ENCODE measurements at places on chromosomes 13 and 19.

DNA sequence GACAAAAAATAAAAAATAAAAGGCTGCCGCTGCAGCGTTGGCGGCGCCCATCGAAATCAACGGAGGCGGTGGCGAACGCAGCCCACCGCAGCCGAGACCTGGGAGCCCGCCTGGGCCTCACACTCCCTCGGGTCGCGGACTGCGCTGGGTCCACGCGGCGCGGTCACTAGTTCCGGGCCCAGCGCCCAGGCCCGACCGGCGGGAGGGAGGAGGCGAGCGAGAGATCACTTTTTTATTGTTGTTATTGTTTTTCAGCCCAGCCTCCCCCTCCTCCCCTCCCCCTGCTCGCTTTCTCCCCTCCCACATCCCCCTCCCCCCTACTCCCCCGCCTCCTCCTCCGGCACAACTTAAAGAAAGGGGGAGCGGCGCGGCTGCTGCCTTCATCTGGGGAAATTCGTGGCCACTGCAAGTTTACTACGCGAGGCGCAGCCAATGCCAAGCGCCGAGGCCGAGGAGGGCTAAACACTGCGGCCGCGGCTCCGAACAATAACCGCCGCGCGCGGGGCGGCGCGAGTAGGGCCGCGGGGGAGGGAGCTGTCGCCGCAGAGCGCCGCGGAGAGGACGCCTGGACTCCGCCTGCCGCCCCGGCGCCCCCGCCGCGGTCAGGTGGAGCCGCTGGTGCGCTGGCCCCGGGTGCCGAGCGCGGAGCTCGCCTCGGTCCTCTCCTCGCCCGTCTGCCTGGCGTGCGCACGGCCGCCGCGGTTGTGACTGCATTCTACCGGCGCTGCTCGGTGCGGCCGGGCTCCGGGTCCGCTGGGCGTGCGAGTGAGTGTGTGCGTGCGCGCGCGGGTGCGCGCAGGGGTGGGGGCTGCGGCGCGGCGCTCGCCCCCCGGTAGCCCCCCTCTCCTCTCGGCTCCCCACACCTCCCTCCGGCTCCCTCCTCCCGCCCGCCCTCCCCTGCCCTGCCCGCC lies 505 bp upstream of the ZIC2 start:
- no peak for DNase-seq

DNA sequence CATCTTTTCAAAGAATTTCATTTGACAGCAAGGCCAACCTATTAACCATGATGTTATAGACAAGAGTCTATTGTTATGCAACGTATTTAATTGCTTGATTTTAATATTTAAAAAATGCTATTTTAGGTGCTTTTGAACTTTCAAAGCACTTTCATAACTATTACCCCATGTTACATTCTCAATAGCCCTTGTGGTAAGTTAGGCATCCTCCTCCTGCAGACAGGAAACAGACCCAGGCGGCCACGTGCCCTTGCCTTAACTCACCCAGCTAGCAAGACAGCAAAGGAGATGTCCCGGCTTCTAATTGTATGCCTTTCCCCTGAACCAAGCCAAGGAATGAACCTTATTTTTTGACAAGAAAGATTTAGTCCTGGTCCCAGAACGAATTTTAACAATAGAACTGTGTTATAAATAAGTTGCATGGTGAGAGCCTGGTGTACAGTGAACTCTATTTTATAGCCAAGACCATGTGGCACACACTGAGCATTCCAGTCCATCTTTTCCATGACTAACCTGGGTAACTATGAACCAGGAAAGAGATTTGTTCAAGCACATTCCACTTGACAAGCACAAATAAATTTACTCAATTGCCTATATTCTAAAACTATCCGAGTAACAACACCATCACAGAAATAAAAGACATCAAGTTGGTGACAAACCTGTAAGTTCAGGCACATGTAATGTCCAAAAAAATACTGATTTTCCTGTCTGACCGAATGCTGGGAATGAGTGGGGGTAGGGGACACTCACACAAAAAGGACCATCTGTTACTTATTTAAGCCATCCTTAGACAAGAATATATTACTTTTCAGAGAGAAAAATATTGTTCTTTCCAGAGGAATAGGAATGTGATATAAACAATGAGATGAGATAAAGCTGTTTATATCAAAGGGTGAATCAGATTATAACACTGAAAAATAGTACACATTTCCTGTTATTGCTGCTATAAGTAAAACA lies 163.0 kb downstream of the EFNB2 start:
- peak; percentile 55 for DNase-seq

GRCh38 chr19:14413693-14414181 lies 5.4 kb downstream of the DDX39A start:
- DNase-seq = no peak

- no peak for DNase-seq
These were observed 37.5 kb upstream of the XPO4 start for GRCh38 chr13:20940083-20940482.

DNA sequence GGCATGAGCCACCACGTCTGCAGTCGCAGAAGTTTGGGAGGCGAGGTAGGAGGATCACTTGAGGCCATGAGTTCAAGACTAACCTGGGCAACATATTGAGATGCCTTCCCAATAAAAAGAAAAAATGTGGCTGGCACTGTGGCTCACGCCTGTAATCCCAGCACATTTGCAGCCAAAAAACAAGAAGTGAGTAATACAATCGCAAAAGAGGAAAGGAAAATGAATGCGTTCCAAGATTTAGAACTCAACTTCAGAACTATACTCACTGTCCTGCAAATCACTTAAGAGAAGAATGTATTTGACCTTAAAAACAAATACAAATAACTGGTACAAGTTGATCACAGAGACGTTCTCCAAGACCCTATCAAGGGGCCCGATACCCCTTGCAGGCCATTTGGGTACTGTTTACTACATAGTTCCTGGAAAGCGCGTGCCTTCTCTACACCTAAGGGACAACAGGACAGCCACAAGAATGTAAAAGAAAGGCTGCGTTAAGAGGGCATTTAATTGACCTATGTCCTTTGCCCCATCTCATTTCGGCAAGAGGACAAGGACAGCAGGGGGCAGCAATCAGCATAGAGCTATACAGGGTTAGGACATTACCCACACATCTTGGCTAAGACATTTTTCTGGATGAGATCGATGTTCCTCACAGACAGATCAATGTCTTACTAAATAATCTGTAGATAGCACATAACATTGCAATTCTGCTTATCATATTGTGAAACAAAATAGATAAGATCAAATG lies 41.3 kb downstream of the FLT3 start:
- DNase-seq = no peak

DNA sequence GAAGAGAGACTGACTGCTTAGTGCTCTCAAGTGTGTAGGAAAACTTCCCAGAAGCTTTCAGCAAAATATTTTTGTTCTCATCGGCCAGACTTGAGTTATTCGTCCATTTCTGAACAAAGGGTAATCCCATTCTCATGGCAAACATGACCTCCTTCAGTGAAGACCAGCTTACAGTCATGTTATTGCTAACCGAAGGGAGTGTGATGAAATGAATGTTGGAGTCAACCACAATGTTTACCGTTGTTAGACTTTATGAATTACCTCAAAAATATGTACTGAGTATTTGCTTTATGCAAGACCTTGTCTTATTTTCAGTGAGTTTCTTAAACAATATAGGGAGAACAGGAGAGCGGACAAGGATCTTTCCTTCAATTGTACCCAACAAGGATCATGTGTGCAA lies 228.6 kb downstream of the LMO7 start:
- DNase-seq = no peak

DNA sequence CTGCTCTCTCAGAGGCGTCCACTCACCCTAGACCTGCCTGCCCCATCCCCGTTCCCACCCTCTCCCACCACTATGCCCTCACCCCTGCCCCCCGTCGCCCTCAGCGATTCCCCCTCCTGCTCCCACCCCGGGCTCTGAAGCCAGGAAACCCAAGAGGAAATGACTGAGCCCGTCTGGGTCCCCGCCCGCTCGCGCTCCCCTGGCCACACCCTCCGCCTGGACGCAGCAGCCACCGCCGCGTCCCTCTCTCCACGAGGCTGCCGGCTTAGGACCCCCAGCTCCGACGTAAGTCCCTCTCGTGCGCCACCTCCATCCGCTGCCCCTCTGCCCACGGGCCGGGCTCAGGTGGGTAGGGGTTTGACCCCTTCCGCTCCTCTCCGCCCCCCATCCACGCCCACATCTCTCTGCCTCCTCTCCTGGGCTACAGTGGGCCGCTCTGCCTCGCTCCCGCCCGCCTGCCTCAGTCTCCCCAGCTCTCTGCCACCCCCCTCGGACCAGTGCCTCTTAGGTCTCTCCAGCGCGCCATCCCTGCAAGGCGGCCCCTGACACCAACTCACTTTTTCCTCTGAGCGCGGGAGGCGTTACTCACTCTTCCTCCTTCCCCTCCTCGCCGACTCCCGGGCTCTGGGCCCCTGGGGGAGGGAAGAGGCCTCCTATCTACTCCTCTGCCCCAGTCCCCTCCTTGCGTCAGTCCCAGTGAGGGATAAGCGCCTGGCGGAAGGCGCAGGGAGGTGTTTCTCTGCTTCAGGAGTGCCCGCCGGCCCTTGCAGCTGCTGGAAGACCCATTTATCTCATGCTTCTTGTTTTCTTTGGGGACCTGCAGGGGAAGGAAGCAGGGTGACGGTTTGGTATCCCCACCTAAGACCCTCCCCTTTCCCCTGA lies at the start of gene FXYD5:
Gene FXYD5, plus strand, starts transcription at position 211 of the 882 bp plus-strand sequence. CDS start 816 bp downstream, outside the sequence.
- peak; percentile 36 for DNase-seq

DNA sequence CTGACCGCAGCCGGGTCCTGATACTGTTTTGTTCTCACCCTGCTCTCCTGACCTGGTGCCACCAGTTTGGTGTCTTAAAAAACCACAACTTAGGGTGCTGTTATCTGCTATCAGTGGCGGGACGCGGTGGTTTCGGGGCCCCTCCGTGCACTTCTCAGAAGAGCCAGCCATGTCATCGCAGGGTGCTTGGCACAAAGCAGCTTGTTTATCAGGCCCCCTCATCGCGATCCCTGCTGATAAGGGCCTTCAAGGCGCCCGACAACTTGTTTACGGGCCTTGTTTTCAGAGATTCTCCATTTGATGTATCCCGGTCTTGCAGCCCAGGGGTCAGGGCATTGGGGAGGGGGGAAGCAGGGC lies 58.1 kb upstream of the KLF2 start:
- DNase-seq = no peak

DNA sequence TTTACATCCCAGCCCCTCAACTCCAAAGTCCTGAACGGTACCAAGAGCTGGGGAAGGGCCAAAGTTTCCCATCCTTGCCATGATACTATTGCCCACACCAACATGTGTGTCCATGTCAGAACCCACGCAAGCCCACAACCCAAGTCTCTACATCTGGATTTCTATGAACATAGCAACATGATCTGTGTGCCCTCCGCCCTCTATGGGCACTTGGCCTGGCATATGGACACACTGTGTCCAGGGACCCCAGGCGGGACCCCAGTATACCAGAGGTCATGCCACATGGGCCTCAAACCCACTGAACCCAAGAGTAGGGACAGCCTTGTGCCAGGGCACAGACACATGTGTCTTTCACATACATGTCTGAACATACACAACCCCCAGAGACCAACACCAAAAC lies 2.0 kb downstream of the LRFN1 start:
- DNase-seq = no peak
